T-helper 2 cell (primary cell): ENCODE measurements at places on chromosomes 7 and 10.

DNA sequence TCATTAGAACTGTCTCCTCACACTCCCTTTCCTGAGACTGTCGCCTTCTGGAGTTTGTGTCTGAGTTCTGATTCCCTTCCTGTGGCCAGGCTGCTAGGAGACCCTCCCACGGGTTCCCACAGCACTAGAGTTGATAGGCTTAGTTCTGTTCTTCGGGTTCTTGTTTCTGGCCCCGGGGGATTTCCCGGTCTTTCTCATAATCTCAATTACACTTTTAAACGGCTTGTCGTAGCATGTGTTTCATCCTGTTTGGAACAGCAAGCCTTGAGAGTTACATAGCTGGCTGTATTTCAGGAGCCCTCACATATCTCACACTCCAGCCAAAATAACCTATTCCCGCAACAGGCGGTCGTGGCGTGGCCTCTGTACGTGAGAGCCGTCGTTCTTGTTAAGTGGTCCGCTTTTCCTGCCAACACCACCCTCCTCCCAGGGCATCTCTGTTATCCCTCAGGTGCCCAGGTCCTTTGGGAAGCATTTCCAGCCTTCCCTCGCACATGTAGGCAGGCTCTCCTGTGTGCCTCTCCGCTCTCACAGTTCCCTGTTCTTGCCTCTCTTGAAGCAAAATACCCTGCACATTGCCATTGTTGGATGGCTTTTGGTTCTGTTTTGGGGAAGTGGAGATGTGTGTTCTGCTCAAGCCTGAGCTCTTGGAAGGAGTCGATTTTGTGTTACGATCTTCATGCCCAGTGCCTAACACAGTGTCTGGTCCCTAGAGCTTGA, 46.0 kb downstream of the CDC123 start:
- DNase-seq, result peak; percentile 64

DNA sequence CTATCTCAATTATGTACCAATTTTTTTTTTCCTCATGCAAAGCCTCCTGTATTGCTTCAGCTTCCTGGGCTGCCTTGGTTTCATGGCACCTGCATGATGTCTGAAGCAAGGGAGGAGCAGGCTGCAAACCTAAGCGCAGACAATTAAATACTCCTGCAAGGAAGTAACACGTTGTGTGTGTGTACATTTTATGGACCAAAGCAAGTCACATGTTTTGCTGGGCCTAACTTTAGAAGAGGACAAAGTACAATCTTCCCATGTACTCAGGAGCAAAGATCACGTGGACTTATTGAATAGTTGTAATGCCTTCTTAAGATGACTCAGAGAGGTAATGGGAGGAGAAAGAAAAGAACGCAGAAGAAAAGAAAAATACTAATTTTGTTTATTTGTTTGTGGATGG, 944.0 kb upstream of the C7orf33 start:
- no peak for DNase-seq

DNA sequence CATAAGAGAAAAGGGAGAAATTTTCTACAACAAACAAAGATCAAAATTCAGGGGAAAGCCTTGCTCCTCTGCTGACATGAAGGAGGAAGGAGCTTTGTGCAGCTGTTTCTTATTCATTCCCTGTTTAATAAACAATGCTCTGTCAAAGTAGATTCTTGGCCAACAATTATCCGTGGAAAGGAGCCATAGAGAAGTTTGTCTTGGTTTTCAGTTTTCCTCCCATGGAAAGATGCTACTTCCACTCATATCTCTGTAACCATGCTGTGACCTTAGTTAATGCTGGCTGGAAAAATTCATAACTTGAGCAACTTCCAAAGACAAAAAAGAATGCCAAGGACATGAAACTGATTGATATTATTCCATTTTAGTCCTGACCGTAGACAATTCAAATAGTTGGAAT, 8.1 kb downstream of the DDC start:
- no peak for DNase-seq

- DNase-seq, result no peak
Measured at GRCh38 chr10:32943854-32944661, 14.0 kb downstream of the ITGB1 start.

GRCh38 chr7:38928506-38928905, 19.5 kb upstream of the VPS41 start:
- no peak for DNase-seq

GRCh38 chr7:77813180-77813579, 14.6 kb downstream of the PHTF2 start:
- no peak for DNase-seq

GRCh38 chr7:138981332-138982203, at the start of gene KIAA1549:
Gene KIAA1549 (minus strand): TSS chr7:138981389. CDS start chr7:138981269, 120 bp downstream.
- DNase-seq, result no peak
